ENCODE measurements at places on chromosomes 11 and 22.

- DNase-seq = no peak
Measured at GRCh38 chr11:131622193-131622592, 251.8 kb downstream of the NTM start.

DNA sequence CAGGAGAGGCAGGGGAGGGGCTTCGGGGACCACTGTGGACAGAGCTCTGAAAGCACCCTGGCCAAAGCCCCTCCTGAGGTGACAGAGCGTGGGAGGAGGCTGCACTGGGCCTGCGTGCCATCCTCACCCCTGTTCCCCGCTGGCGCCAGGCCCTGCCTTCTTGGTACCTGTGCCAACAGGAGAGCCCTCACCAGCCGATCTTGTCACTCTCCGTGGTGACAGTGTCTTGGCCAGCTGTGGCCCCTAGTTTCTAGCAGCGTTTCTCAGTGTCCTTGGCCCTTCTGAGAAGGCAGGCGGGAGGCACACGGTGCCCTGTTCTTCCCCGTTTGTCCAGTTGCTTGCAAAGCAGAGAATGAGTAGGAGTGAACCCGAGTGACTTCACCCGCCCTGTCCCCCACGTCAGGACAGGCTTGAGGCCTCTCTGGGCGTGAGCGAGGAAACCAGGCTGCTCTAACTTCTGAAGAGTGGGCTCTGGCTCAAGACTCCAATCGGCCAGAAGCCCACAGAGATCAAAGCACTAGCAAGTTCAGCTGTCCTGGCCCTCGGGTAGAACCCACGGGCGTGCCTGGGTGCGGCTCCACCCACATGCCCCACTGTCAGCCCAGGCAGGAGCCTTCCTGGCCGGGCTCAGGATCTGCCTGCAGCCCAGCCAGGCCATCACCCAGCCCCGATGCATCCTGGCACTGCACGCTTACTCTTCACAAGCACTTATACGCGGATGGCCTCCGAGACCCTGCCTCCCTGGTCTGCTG lies 60.2 kb upstream of the EMID1 start:
- DNase-seq = no peak

GRCh38 chr22:23626286-23626975 lies 5.7 kb downstream of the DRICH1 start:
- DNase-seq = no peak

DNA sequence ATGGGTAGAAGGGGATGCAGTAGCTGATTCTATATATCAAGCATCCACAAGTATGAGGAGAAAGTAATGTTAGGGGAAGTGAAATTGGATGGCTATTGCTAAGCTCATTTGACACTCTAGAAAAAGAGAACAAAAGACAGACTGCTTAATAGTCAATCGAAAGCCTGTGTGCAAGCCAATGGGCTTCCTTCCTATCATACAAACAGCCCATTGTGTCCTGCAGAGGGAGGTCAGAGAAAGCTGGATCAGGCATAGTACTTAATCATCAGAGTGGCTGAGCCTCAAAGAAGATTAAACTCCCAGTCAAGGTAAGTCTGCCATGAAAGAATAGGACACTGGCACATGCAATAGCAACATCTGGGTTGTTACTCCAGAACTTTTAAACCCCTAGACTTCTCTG lies 50.9 kb upstream of the PGR start:
- no peak for DNase-seq

GRCh38 chr11:79119491-79120284 lies 321.1 kb downstream of the TENM4 start:
- peak; percentile 27 for DNase-seq

DNA sequence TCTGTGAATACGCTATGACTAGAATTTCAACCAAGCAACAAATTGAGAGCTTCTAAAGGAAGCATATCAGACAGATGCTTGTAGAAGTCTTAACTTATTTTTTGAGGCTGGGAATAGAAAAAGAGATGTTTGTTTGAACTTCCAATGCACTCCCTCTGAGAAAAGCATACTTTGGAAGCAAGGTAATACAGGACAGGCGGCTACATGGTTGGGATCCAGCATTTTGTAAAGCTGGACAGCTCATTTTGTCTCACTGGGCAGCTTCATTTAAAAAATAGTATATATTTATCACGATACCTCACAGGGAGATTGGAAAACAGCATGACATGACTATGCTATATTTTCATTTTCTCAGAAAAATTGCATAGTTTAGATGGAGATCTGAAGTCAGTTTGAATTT lies 821.3 kb upstream of the API5 start:
- DNase-seq = no peak

GRCh38 chr11:1460986-1461825 lies 25.4 kb downstream of the MOB2 start:
- no peak for DNase-seq

GRCh38 chr11:64650923-64651523 lies 60.0 kb downstream of the SLC22A12 start:
- DNase-seq = no peak

DNA sequence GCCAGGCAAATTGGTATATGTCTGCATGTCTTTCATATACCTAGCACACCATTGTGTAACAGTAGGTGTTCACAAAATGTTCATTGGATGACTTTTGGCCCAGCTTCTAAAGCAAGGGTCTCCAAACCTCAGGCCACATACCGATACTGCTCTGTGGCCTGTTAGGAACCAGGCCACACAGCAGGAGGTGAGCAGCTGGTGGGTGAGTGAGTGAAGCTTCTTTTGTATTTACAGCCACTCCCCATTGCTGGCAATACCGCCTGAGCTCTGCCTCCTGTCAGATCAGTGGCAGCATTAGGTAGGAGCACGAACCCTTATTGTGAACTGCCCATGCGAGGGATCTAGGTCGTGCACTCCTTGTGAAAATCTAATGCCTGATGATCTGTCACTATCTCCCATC lies 836.6 kb downstream of the NTM start:
- DNase-seq = no peak

- no peak for DNase-seq
Measured at GRCh38 chr22:19892257-19892879, 37.7 kb upstream of the GNB1L start.

DNA sequence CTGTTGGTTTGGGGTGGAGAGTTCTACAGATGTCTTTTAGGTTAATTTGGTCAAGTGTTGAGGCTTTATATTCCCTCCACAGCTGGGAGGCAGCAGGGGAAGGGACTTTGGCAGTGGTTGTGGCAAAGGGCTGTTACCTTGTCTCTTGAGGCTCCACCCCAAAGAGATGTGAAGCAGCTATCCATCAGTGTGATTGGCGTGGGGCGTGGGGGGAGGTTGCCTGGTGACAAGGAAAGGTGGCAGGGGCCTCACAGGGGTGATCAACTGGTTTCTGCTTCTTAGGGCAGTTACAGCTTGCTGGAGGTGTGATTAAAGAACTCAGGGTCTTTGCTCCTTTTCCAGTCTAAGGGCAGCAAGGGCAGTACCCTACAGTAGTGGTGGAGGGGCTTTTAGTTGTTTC lies 59.3 kb downstream of the FANCF start:
- no peak for DNase-seq

DNA sequence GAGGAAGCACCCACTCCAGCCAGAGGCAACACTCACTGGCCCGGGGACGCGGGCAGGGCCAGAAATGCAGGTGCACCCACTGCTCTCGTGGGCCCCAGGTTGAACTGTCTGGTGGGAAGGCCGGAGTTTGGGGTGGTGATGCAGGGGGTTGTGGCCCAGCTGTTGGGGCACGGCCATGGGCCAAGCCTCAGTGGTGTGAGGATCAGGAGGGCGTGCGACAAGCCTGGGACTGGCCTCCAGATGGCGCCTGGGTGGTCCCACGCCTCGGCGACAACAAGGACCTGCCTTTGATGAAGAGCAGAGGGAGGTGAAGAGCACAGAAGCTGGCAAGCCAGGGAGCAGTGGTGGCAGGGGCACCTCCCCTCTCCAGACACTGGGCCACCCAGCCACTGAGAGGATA lies 240.8 kb downstream of the BRD1 start:
- DNase-seq = no peak

GRCh38 chr11:29495676-29496075 lies 521.2 kb downstream of the KCNA4 start:
- DNase-seq = no peak

GRCh38 chr11:77055101-77055561 lies 11.6 kb upstream of the CAPN5 start:
- no peak for DNase-seq

GRCh38 chr11:110866081-110866480 lies 153.8 kb upstream of the ARHGAP20 start:
- DNase-seq = no peak

GRCh38 chr22:47371263-47372090 lies 609.0 kb downstream of the TBC1D22A start:
- no peak for DNase-seq

GRCh38 chr22:35971456-35972119 lies 57.0 kb downstream of the RBFOX2 start:
- DNase-seq = no peak

DNA sequence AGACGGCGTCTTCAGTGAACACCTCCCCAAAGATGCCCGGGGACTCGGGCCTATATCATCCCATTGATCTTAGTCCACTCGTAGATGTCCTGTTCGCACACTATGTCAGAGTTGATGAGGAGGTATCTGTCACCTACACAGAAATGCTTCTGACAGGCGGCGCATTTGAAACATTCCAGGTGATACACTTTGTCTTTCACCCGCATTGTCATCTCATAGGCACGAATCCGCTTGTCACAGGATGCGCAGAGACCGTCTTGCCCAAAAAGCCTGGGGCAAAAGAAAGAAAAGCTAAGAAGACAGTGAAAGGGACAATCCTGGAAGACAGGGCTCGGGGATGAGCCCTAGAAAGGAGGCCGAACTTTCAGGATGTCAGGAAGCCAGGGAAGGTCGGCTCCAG lies 32.6 kb downstream of the LMO2 start:
- DNase-seq = no peak

GRCh38 chr11:113192121-113192925 lies 122.1 kb upstream of the TTC12 start:
- DNase-seq = no peak

DNA sequence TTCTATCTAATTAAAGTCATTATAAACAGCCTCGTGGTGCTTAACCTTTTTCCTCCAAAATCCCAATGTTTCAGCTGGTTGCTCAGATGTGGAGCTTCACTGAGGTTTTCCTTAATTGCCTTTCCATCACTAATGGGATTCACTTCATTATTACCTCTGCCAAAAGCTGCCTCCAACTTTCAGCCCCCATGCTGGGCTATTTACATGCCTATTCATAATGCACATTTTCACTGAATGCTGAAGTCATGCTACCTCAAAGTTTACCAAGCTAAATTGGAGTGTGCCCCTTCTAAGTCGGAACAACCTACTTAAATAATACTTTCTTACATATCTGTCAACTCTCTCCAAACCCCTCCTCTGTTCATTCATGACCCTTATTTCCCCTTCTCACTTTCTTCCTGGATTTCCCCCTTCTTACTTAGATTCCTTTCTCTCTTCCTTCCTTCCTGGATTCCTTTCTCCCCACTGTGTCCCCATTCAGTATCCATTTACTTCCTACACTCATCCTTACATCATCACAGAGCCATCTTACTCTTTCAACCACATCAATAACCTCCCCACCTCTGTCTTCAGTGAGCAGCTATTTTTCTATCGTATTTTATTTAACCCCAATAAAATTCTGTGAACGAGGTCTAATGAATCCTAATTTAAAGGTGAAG lies 887.3 kb upstream of the TENM4 start:
- DNase-seq = no peak

- no peak for DNase-seq
Measured at GRCh38 chr11:84383576-84383975, 1097.4 kb upstream of the CCDC90B start.

DNA sequence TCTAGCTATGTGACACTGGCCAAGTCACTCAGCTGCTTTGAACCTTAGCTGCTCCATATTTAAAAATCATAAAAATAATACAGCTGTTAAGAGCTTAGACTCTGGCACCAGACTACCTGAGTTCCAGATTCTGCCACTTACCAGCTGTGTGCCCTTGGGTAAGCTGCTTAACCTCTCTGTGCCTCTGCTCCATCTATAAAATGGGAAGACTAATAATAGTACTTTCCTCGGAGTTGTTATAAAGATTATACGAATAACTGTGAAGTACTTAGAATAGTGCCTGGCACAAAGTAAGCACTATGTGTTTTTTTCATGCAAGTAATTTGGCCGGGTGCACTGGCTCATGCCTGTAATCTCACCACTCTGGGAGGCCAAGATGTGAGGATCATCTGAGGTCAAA lies 1.4 kb downstream of the HDHD5 start:
- DNase-seq = no peak

- DNase-seq = no peak
Measured at GRCh38 chr11:93155738-93156137, 42.1 kb downstream of the SLC36A4 start.

DNA sequence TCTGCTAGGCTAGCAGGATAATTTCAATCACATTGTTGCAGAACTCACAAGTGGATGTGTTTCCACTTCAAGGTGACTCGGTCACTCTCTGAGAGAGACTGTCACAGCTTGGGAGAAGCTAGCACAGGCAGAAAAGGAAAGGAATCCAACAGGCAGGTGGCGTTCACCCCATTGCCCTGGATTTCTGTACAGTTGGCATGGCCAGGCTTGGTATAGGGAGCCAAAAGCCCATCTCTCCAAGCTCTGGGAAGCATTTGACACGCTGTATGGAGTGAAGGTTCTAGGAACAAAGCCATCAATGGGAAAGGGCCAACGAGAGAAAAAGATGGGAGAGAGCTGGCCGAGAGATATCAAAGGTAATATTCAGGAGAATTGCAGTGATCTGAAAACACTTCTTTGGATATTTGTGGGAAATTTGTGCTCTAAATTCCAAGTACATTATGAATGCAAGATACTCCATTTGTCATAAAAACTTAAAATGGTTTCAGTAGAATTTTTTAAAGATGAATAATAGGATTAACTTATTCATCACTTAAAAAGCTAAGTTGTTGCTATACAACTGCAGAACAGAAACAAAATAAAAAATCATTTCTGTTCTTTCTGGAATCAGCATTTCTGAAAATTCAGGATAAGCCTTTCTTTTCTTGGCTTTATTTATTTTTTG lies 223.5 kb upstream of the NTM start:
- DNase-seq = no peak

DNA sequence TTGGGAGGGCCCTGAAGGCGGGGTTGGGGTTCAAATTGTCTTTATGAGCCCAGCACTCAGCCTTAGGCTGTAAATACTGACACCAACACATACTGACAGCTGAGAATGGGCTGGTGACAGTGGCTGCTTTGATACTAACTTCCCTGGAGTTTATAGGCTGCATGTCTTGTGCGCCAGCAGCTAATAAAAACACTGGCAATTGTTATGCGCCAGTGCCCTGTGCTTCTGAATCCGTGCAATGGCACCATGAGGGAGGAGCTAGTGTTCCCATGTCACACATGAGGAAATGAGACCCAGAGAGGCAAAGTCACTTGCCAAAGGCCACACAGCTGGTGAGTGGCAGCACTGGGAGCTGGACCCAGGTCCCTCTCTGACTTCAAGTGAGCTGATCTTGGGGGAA lies 23.8 kb downstream of the SHISAL1 start:
- DNase-seq = no peak

Data from C1 segment of cervical spinal cord (tissue), 14 donors.